Inflammatory macrophage (primary cell): ENCODE measurements at places on chromosomes 7 and 10.

GRCh38 chr7:155810770-155811559, 1.3 kb downstream of the SHH start:
- no peak for DNase-seq

DNA sequence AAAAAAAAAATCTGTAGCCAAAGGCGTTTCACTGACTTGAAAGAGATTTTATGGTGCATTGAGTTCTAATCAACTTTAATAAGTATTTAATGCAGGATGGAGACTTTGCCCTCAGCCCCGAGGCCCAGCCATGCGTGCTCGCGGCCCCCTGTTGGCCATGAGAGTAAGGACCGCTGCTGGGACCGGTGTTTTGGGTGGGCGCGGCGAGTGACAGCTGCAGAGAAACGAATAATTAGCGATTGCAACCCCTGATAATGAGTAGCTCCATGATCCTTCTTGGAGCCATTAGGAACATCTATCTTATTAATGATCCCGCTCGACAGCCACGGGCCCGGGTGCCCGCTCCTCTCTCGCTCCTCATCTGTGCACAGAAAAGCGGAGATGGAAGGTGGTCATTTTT, 347.4 kb downstream of the RPS24 start:
- DNase-seq, result no peak

- DNase-seq, result peak; percentile 98
Observed at GRCh38 chr10:17092216-17092944, 37.2 kb downstream of the CUBN start.

GRCh38 chr10:44854693-44855350, 56.3 kb upstream of the TMEM72 start:
- DNase-seq, result no peak

GRCh38 chr10:79331709-79332108, 15.6 kb upstream of the PPIF start:
- DNase-seq, result peak; percentile 92

- DNase-seq, result peak; percentile 42
Observed at GRCh38 chr10:121248266-121248665, 350.0 kb downstream of the FGFR2 start.
